Erythroblast (primary cell): ENCODE measurements at places on chromosomes 2 and 18.
A peak's percentile ranks its signal among the peaks of the same experiment; 100 is the strongest.

DNA sequence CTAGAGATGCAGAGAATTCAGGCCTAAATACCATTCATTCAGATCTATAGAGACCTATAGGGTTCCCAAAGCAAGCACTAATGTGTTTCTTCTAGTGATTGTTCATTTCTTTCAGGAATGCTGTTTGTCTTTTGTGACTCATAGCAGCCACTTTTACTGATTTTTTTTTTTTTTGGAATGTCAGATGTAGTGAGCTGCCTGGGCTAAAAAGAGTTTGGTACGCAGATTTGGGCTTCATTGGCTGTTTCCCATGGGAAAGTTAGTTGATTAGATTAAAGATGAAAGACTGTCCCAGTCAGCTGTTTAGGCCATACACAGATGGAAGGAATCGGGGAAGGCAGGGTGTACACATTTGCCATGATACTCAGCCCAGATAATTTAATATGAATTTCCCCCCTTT is 87.6 kb downstream of the CDC42EP3 start:
- no peak for DNase-seq

DNA sequence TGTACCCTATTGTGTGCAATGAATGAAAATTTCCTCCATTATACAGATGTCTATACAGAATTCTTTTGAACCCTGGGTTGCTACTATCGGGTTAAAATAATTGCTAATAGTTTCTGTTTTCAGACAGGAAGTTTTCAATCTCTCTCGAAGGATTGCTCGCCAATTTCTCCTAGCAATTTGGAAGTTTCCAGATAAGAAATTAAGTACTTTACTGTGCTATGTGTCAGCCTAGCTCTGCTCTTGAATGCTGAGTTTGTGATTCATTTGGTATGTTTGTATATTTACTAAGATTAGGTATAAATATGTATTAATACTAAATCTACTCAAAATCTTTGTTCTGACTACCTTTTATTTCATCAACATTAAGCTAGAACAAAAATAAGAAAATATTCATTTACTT is 74.6 kb upstream of the ARL5A start:
- no peak for DNase-seq

GRCh38 chr2:151906633-151906998 is 78.4 kb upstream of the ARL5A start:
- DNase-seq: no peak

DNA sequence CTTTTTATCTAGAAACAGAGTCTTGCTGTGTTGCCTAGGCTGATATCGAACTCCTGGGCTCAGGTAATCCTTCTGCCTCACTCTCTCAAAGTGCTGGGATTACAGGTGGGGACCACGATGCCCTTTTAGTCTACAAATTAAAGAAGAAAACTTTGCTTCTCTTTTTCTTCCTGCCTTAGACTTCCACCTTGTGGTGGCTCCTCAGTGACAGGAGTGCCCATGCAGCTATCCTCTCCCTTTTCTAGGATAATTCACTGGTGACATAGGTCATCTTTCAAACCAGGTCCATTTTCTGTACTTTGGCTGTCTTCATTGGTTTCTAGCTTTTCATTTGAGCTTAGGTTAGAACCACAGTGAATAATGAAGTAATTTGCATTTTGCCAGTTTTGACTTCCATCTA is 13.6 kb downstream of the DCAF17 start:
- DNase-seq: peak; percentile 15

- no peak for DNase-seq
These were observed 272.9 kb downstream of the PAX3 start for GRCh38 chr2:222025881-222026271.

DNA sequence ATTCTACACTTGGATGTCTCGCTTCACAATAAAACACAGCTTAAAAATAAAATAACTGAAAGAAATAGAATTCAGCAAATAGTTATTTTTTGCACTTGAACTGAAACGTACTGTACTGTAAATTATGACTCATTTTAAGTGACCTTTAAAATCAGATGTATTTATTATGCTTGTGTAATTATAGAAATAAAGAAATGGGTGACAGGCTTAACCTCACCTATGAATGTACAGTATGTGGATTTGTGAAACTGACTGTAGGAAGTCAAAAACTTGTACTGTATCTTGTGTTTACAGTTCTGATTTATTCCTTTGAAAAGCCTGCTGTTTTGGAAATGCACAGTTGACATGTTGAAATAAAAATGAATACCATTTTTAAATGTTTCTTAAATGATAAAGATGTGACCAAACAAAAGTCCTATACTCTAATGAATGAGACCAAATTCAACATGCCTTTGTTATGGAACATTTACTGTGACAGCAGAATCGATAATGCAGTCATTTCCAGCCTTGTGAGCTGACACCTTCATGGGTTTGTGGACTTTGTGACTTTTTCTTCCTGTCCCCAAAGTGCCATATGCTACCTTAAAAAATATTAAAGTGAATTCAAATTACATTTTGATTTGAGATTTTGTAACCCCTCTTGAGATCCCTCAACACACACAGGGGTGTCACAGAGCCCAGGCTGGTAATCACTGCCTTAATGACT is 32.7 kb downstream of the NEMP2 start:
- no peak for DNase-seq

- peak; percentile 39 for DNase-seq
These were observed 25.1 kb upstream of the ARHGAP25 start for GRCh38 chr2:68709421-68709911.

GRCh38 chr2:7430421-7430868 is 513.2 kb downstream of the RNF144A start:
- no peak for DNase-seq

GRCh38 chr18:78786776-78787175 is 192.8 kb upstream of the SALL3 start:
- no peak for DNase-seq

GRCh38 chr2:167340322-167340721 is 452.0 kb downstream of the XIRP2 start:
- no peak for DNase-seq

DNA sequence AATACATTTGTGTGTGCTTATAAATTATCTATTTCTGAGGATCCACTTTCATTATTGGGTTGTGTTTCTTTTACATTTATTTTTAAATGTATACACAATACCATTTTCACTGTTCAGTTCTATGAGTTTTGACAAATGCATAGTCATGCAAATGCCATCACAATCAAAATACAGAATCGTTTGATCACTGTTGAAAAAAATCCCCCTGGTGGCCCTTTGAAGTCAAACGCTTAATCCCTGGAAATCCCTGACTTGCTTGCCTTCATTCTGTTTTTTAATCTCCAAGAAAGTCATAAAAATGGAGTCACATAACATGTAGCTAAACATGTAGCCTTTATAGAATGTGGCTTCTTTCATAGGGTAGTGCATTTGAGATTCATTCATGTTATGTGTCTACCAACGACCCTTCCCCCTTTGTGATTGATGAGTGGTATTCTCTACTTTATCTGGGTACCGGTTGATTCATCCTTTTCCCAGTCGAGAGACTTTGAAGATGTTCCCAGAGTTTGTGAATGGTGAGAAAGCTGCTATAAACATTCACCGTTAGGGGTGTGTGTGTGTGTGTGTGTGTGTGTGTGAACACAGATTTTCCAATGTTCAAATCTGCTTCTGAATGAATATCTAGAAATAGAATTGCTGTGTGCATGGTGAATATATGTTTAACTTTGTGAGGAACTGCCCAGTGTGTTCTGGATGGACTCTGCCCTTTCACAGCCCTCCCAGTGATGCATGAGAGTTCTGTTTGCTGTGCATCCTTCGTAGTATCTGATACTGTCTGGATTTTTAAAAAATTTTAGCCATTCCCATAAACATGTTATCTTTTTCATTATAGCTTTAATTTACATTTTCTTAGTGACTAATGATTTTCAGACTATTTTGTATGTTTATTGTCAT is 173.6 kb downstream of the GALR1 start:
- DNase-seq: no peak

GRCh38 chr2:199716807-199717586 is 134.0 kb downstream of the FTCDNL1 start:
- no peak for DNase-seq

DNA sequence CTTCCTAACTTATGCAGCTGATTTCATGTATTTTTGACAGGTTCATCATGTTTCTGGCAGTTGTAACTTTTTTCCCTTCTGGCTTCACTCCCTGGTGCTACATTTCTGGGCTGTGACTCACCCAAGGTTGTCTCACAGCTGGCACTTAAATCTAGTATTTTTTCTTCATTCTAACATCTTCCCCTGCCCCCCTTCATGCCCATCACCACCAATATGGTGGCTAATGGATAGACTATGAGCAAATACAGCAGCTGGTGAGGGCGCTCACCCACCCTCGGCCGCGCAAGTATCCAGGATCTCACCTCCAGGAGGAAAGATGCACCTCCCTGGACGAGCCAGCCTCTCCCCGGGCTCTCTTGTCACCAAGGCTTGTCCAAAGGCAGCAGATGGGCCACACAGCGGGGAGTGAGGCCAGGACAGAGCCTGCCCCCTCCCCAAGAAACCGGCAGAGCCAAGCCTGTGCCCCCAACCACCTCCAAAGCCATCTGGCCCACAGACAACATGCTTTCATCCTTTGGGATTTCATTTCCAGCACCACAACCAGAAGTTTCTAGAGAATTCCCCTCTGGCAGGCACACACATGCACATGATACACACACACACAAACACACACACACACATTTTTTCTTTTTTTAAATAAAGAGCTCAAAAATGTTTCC is 39.1 kb downstream of the ATOH8 start:
- no peak for DNase-seq

DNA sequence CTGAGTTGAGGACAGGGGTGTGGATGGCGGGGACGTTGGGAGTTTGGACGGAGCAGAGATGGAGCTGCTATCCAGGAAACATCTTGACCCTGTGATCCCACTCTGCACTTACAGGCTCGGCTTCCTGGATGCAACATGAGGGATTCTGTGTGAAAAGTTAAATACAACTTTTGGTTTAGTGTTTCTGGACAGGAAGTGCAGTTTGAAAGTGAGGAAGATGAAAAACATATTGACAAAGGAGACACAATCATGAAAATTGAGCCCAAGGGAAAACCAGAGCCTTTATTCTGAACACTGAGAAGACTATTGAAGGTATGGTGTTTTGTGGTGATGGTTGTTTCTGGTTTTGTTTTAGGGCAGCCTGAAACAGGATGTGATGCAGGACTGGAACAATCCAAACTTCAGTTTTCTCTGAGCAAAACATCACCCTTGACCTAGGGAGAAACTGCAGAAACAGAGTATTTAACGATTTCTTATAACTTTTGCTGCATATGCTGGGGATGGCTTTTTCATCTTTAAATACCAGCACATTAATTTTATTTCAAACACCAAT is 76.5 kb upstream of the RFX8 start:
- DNase-seq: no peak

DNA sequence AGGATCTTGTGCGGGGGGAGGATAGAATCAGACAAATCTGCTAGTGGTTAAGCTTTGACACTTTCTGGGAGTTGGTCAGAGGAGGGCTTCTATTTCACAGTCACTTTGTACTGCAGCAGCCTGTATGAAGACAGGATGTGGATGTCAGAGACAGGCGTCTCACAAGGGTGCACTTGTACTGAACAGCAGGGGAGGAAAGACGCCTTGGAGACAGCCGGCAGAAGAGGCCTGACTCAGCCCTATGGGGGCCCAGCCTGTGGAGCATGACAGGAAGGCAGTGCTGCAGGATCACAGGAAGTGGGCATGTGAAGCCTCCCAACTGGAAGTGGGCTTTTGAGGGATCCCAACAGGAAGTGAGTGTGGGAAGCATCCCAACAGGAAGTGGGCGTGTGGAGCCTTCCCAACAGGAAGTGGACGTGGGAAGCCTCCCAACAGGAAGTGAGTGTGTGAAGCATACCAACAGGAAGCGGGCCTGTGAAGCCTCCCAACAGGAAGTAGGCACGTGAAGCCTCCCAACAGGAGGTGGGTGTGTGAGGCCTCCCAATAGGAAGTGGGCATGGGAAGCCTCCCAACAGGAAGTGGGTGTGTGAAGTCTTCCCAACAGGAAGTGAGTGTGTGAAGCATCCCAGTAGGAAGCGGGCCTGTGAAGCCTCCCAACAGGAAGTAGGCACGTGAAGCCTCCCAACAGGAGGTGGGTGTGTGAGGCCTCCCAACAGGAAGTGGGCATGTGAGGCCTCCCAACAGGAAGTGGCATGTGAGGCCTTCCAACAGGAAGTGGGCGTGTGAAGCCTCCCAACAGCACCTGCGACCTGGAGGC is 212.3 kb downstream of the SNTG2 start:
- no peak for DNase-seq

GRCh38 chr2:220068846-220069245 is 441.4 kb downstream of the SLC4A3 start:
- DNase-seq: no peak

GRCh38 chr2:60991644-60992043 is 25.9 kb upstream of the PEX13 start:
- no peak for DNase-seq

- peak; percentile 16 for DNase-seq
These were observed 65.7 kb downstream of the SPRED2 start for GRCh38 chr2:65366595-65367125.

DNA sequence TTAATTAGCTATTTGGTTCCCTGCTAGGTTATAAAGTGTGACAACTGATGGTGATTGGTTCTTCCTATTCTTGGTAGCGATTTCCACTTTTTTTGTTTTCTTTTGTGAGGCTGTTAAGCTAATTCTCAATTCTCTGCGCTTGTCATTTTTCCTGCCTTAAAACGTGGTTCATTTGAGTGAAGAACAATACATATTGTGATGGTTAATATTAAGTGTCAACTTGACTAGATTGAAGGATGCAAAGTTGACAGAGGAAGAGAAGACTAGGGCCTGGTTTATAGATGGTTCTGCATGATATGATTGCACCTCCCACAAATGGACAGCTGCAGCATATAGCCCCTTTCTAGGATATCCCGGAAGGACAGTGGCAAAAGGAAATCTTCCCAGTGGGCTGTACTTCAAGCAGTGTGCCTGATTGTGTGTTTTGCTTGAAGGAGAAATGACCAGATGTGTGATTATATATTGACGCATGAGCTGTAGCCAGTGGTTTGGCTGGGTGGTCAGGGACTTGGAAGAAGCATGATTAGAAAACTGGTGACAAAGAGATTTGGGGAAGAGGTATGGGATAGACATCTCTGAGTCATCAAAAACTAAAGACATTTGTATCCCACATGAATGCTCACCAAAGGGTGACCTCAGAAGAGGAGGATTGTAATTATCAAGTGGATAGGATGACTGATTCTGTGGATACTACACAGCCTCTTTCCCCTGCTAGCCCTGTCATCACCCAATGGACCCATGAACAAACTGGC is 39.4 kb upstream of the ZNF804A start:
- no peak for DNase-seq

DNA sequence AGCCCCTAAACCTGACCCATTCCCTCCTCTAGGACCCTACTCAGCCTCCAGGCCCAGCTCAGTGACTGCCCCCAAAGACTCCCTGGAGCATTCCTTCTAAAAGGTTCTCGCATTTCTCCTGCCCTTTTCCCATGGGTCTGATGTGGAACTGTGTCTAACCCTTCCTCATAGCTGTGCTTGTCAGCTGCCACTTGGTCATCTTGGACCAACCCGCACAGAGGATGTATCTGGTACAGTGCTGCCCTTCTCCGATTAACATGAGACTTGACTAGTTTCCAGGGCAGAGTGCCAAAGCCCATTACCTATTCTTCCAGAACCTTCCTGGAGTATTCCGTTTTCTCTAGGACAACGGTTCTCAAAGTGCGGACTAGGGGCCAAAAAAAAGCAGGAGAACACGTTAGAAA is 518 bp upstream of the NFU1 start:
- DNase-seq: no peak
